Camera-type eye (tissue), 1 donor: ENCODE measurements at places on chromosomes 16 and 17. TPM values are rescaled to one million over a fixed set of nuclear protein-coding genes. Genes with fewer than 3 reads are reported as not detected.

The B3GNT9 gene
- total RNA-seq: 26.2 TPM

The CD300A gene
- total RNA-seq: 1.8 TPM

The ZPBP2 gene
- not detected for total RNA-seq

The TNFRSF17 gene
- not detected for total RNA-seq

The INTS2 gene
- 36.6 TPM for total RNA-seq

The EIF3CL gene
- total RNA-seq: 65.0 TPM

The AXIN1 gene
- total RNA-seq: 20.4 TPM

The CACNG5 gene
- 64.4 TPM for total RNA-seq

The GP1BA gene
- 0.22 TPM for total RNA-seq

The TPSD1 gene
- total RNA-seq: 0.66 TPM

The SULT1A1 gene
- total RNA-seq: 22.3 TPM

The SLC16A13 gene
- total RNA-seq: 0.44 TPM

The WNT3 gene
- 2.9 TPM for total RNA-seq

The OR4D1 gene
- total RNA-seq: not detected

The CRYBA1 gene
- total RNA-seq: 4,794 TPM

The EFNB3 gene
- total RNA-seq: 10.0 TPM

The TP53TG3C gene
- not detected for total RNA-seq

The EXOC3L1 gene
- 3.9 TPM for total RNA-seq

The ZNF232 gene
- total RNA-seq: 11.9 TPM

The ZFP3 gene
- 11.7 TPM for total RNA-seq

The HS3ST3A1 gene
- total RNA-seq: 22.7 TPM

The VWA3A gene
- 0.33 TPM for total RNA-seq

The C17orf78 gene
- not detected for total RNA-seq

The WNT9B gene
- total RNA-seq: 0.16 TPM

The TRIM16 gene
- 44.8 TPM for total RNA-seq

The FBXO39 gene
- total RNA-seq: 0.22 TPM

The MT4 gene
- total RNA-seq: not detected

The NAA38 gene
- total RNA-seq: 24.0 TPM

The RAB26 gene
- total RNA-seq: 6.1 TPM

The GPRC5B gene
- 57.1 TPM for total RNA-seq

The PMFBP1 gene
- 3.1 TPM for total RNA-seq

The MT1F gene
- total RNA-seq: 0.77 TPM

The SSTR5 gene
- total RNA-seq: 2.4 TPM

The NHERF2 gene
- 36.8 TPM for total RNA-seq

The SETD1A gene
- 9.0 TPM for total RNA-seq

The TVP23B gene
- total RNA-seq: 61.5 TPM

The EVI2A gene
- total RNA-seq: 2.3 TPM

The CD300LG gene
- 0.38 TPM for total RNA-seq

The ITGAX gene
- total RNA-seq: 1.8 TPM

The NOG gene
- 10.2 TPM for total RNA-seq
